ENCODE measurements at places on chromosomes 4 and X.

- DNase-seq: no peak
These were observed 30.9 kb upstream of the TENM3 start for GRCh38 chr4:182212211-182212761.

GRCh38 chr4:19557161-19557560 lies 694.5 kb upstream of the SLIT2 start:
- DNase-seq: no peak

- no peak for DNase-seq
These were observed 163.5 kb downstream of the MGST2 start for GRCh38 chr4:139828966-139829664.

- DNase-seq: no peak
These were observed 4.5 kb upstream of the APELA start for GRCh38 chr4:164872481-164872880.

DNA sequence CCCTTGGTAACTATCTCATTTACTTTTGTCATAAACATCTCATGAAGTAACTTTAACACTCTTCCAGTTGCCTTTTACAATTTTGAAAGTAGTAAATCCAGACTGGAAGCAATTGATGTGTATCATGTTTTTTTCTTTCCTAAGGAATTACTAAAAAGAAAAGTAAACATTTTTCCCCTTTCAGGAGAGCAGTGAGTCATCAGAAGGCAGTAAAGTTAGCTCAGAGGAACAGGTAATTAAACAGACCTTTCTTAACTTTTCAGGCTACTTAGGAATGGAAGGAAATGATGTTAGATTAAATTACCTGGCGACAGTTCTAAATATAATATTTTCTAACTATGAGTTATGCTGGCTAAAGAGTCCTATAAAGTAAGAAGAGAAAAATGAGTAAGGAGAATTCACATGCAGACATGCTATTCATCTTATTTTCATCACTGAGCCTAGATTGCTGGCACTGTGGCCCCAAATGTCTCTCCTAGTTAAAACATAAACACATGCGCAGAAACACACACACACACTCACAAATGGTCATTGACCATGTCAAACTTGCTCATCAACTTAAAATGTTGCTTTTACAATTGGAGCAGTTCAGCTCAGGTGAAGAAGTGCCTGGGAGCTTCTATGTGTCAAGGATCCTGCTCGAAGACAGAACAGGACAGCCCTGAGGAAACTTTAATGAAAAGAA lies 9.3 kb downstream of the DMP1 start:
- DNase-seq: no peak

Data from D341Med (cell line).